ENCODE measurements at places on chromosomes 6 and 20.

DNA sequence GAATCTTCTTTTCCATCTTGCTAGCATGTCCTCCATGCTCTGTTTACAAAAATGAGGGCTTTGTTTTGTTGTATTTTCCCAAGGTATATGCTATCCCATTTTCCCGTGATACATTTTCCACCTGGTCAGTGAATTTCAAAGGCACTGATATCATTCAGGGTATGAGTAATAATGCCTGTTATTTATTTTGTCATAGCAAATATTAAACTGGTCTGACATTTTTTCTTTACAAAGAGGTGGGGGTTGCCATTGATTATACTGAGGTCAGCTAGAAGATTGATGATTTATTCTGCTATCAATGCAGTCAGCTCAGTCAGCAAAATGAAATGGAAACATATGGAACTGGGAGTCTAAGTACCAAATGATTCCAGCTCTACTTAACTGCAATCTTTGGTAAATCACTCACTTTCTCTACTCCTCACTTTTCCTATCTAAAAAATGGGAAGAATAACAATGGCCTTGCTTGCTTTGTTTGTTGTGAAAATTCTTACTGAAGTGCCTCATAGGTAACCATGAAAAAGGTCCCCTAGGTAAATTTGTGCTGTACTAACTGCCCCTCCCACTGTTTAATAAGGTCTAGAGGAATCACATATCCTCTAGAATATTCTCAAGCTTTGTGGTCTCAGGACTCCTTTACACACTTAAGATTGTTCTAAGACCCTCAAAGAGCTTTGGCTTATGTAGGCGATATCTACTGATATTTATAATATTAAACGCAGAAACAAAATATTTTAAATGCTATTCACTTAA is 64.0 kb downstream of the ARHGAP18 start:
- no peak for DNase-seq

- no peak for DNase-seq
These were observed 171.3 kb downstream of the SLC16A10 start for GRCh38 chr6:111258615-111259088.

DNA sequence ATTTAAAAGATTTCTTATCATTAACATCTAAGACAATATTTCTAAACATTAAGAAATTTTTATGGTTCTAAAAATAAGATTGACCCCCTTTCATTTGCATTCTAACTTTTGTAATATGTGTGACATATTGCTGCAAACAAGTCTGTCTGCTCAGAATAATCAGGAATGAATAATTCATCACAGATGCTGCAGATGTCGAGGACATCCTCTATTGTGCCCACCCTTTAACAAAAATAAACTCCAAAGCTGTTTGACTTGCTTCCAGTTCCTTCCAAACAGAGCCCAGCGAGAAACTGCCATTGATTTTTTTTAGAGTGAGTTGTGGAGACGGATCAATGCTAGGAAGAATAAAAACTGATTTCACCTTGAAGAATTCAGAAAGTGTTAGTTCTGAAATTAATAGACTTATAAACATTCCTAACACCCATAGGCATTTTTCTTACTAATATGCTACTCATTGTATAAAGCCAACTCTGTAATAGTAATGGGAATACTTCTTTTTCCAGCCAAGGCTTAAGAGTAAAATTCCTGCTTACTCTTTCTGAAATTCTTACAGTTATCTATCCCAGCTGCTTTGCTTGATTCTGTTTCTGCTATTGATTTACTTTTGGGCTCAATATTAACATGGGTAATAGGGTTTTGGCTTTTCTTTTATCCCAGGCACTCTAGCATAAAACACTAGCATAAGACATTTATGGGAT is 244.8 kb upstream of the FAM83B start:
- DNase-seq = no peak

GRCh38 chr6:155147958-155148663 is 115.7 kb upstream of the CLDN20 start:
- no peak for DNase-seq

DNA sequence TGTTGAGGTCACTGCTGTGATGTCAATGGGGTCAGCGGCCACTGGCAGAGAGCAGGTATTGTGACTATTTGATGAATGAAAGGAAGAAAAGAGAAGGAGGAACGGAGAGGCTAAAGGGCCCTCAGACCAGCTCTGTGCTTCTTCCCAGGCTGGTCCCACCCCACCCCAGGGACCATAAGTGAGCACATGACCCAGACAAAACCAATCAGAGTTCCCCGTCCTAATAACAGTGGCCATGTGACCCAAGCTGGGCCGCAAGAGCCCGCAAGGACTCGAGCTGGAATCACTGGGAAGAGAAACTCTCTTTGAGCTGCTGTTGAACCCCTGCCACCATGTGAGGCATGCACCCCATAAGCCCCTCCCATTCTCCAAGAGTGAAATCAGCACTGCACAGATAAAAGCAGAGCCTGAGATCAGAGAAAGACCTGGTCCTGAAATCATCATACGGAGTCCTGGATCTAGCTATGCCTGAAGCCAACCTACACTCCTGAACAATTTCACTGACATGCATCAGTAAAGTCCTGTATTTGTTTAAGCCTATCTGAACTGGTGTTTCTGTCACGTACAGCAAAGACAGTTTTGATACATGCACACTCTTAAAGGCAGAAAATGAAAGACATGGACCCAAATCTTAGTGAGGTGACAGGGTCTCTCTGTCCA is 90.2 kb downstream of the PREX1 start:
- no peak for DNase-seq
